ENCODE measurements at places on chromosomes 1 and 21.

GRCh38 chr1:181391301-181391900 lies 91.9 kb upstream of the CACNA1E start:
- DNase-seq, result no peak

- DNase-seq, result no peak
These were observed 163.6 kb downstream of the RERE start for GRCh38 chr1:8653878-8654277.

DNA sequence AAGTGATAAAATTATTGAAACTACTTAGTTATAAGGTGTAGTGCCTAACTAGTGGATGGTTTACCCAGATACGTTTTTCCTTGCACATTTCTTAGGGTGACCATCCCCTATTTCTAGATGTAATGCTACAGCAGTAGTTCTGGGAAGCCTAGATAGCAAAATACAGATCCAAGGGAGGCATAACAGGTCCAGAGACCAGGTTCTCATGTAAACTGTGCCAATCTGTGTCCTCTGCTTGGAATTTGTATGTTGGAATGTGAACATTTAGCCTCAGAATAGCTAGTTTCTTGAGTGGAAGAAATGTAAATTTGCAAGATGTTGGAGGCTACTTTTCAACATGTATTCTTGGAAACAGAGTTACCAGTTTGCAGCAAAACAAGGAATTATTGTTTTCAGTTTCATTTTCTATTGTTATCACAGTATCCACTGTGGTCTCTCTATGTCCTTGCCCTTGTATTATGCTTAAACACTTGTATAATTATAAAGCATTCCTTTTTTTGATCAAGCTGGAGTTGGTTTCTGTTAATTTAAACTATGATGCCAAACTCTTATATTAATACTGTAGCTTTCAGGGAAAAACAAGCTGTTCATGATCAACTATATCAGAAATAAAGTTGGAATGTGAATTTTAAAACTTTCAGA lies 102.0 kb upstream of the BRINP3 start:
- DNase-seq, result no peak

DNA sequence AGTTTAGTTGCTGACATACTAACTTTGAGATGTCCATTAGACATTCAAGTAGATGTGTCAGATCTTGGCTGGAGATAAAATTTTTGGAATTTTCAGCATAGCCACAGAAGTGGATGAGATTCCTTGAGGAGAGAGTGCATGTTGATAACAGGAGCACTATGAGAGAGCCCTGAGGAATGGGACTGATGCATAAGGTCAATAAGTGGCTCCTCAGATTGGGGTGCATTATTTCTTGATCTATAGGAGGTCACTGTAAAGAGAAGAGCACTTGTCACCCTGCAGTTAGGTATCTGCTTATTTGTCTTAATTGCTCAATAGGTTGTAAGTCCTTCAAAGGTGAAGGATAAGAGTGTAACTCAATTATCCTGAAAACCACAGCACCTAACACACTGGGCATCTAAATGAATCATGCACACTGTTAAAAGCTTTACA lies 52.0 kb upstream of the TACSTD2 start:
- DNase-seq, result no peak

All from right cardiac atrium (tissue), 5 donors.